SK-N-MC (cell line): ENCODE measurements at places on chromosomes 6 and 20.

DNA sequence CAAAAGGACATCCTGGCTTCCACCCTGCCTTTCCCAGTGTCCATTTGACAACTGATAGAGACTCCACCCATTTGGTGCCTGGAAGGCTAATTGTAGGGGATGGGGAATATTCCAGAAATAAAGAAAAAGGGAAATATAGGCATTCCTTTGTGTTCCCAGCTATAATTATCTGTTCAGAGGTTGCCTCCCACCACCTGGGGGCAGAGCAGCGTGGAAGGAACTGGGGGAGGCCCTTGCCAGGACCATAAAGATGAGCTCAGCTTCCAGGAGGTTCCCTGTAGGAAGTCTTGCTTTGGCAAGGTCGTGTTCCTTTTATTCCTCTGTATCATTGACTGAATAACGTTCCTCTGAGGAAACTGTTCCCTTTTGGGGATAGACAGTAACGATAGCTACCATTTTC lies 214.7 kb downstream of the TFAP2C start:
- no peak for DNase-seq

GRCh38 chr6:33761581-33761921 lies 14.8 kb upstream of the IP6K3 start:
- no peak for DNase-seq

GRCh38 chr6:29992807-29993206 lies 50.5 kb downstream of the HLA-A start:
- DNase-seq = no peak

- DNase-seq = no peak
Observed at GRCh38 chr6:5287205-5287965, 26.1 kb downstream of the FARS2 start.

DNA sequence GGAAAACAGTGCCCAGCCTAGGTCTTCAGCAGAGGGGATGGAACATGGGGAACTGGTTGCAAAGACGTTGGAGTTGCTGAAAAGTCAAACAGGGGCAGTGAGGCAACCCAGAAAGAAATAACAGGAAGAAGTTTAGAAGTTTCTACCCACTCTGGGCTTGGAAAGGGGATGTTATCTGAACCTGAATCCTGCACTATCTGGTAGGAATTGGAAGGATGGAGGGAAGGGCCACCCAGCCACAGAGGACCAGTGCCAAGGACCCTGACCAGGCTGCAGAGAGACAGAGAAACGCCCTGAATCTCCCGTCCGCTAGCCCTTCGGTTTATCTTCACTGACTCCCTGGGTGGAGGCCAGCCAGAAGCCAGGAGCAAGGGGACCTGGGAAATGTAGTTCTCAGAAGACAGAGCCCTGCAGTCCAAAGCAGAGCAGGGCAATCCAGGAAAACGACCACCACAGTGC lies 217.3 kb upstream of the RREB1 start:
- DNase-seq = no peak

DNA sequence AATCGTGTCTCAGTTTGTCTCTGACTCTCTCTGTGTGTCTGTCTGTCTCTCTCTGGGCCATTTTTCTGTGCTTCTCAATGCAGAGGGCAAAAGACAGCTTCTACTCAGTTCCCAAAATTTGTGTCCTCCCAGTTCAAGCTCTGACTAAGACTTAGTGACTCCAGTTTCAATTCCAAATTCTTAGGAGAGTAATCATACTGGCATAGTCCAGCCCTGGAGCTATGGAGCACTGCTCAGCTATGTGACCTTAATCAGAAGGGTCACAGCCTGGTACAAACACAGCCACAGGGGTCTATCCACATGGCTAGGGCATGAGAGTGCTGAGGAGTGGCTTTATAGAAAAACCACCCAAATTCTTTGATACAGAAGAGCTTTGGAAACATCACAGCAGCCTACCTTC lies 91.9 kb downstream of the FOXF2 start:
- no peak for DNase-seq

DNA sequence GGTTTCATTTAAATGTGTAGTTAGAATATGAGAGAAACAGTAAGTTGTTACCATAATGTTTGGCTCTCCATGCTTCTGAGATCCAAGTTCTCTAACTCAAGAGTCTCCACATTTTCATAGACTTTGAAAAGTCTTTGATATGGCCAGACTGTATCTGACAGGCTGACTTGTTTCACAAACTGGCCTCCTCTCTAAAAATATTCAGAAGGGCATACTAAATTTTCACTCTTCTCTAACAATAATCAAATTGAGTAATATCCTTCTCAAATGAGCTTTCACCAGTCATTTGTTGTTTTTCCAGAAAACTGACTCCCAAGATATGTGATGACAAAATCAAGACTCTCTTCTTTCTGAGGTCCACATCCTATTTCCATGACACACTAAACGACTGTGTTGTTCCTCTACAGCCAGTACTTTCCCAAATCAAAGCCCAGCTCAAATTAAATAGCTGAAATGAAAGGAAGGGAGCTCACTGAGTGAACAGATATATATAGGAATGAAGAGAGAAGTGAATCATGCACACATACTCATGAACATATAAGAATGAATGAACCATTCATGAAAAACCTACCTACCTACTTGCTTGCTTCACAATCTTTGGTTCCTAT lies 15.1 kb downstream of the HIVEP2 start:
- DNase-seq = no peak

DNA sequence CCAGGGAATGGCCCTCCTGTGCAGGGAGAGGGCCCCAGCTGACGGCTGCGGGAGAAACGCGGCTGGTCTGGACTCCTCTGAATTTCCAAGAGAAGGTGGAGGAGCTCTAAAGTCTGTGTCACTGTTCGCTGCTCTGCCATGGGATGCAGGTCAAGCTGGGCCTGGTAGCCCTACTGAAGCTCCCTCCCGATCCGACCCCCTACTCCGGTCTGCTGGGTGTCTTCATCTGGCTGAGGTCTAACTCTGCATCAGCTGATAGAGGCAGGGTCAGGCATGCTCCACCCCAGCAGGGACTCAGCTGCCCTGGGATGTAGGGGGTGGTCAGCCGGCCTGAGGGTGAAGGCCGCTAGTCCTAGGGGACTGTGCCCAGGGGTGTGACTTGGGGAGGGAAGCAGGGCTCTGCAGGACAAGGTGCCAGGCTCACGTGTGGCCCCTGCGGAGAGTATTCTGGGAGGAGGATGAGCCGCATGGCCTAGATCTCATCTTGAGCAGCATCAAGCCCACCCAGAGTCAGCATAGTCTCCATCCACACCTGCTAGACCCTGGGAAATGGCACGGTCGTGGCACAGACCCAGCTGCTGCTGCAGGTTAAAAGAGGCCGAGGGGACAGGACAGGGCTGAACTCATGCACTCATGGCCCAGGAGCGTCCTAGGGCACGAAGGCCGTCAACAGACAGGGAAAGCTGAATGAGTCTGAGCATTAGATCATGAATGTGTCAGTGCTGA lies 1.4 kb downstream of the CST3 start:
- DNase-seq = no peak

GRCh38 chr6:156311291-156311690 lies 465.9 kb upstream of the ARID1B start:
- DNase-seq = no peak

DNA sequence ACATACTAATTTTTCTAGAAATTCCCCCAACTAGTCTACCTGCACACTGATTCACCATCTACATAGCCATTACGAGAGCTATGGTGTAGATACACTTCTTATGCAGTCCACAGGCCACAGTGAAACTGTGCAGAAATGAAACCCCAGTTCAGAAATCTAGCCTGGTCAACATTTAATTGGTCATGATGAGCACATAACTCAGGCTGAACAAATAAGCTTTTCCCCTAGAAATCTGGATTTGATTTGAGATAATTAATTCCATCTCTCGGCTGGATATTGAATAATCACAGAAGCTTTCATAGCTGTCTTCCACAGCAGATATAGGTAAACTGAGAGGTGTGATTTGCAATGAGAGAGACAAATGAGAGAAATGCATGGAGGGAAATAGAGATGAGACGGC lies 22.6 kb upstream of the TINAG start:
- DNase-seq = no peak

DNA sequence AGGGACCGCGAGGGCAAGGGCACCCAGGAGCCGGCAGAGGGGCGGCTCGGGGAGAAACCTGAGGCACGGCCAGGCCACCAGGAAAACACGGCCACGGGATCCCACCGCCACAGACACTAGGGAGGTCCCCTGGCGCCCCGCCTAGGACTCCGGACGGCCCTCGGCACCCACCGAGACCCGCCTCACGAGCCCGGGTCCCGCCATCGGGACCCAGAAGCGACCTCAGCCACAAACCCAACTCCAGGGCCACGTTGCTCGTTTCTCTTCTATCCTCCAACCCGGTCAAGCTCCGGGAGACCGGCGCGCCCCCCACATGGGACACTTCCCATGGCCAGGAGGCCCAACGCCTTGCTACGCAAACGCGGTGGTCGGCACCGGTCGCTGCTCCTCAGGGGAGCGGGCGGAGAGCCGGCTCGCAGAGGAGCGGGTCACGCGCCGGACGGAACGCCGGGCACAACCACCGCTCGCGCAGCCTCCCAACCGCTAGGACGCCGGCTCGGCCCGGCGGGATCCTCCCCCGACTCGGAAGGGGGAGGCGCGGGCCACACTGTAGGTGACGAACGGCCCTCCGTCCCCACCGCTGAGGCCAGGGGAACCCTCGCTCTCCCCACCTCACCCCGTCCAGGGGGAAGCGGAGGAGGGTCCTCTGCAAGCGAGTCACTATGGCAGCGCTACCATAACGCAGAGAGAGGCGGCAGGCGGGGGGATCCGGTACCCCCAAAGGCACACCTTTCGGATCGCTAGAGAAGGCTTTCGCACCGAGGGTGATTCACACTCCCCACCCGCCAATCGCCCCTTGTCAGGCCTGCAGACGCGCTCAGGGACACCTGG lies 1514.1 kb upstream of the DEFB115 start:
- no peak for DNase-seq

GRCh38 chr6:226516-227073 lies 65.7 kb upstream of the DUSP22 start:
- DNase-seq = no peak

GRCh38 chr6:145112711-145113148 lies 622.6 kb downstream of the EPM2A start:
- no peak for DNase-seq

DNA sequence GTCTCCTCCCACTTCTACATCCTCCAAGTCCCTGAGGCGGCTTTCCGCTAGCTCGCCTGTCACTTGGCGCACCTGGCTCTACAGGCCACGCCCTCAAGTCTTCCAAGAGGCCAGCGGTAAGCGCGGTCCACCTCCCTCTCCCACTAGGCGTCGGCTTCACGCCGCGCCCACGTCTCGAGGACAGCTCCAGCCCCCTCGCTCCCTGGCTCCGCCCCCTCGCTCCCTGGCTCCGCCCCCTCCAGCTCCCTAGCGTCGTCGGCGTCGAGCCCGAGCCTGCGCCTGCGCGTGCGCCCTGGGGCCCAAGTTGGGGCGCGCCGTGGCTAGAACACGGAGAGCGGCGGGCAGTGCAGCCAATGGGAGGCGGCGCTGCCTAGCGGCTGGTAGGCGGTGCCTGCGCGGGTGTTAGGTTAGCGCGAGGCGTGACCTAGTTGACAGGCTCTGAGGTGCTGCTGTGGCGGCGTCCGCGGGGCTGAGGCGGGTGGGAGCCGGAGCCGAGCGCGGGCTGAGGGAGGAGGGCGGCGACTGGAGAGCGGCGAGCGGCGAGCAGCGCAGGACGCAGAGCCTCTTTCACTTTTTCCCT lies at the start of gene MACROD2:
Gene MACROD2, plus strand, starts transcription at position 431 of the 580 bp plus-strand sequence.
- no peak for DNase-seq

- DNase-seq = no peak
Observed at GRCh38 chr6:41546866-41547798, 951 bp downstream of the FOXP4 start.

DNA sequence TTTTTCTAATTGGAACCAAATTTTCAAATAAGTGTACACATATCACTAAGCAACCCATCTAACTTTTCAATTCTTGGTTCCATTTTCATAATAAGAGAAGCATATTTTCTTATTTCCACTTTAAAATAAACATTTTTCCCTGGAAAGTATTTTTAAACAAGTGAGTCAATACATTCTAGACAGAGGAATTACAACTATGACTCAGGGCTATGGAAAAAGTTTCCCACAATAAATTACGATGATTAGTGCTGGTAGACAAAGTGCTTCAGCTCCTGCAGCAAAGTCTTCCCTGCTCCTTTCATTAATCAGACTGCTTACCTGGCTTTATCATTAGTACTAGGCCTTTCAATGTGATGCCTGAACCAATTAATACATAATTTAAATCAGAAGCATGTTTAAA lies 322.5 kb downstream of the HACE1 start:
- no peak for DNase-seq

- DNase-seq = no peak
Observed at GRCh38 chr6:46288835-46289234, 118.1 kb upstream of the ENPP5 start.

- DNase-seq = no peak
Observed at GRCh38 chr20:49618289-49618688, 50.4 kb upstream of the PTGIS start.

DNA sequence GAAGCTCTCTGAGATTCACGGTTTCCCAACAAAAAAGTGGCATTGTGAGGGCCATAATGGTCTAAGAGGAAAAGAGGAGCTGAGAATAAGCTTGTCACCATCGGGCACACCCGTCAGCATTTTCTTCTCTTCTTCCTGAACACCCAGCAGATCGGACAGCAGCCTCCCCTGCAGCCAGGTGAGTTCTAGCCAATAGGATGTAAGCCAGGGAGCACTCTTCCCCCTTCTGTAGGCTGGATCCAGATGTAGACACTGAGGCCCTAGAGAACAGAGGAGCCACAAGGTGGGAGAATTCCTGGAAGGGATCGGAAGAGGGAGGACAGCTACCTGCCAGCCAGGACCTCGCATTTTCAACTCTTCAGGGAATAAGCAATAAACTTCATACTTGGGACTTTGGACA lies 228.0 kb downstream of the SYNDIG1 start:
- no peak for DNase-seq

GRCh38 chr20:43941476-43942200 lies 27.0 kb downstream of the TOX2 start:
- no peak for DNase-seq

DNA sequence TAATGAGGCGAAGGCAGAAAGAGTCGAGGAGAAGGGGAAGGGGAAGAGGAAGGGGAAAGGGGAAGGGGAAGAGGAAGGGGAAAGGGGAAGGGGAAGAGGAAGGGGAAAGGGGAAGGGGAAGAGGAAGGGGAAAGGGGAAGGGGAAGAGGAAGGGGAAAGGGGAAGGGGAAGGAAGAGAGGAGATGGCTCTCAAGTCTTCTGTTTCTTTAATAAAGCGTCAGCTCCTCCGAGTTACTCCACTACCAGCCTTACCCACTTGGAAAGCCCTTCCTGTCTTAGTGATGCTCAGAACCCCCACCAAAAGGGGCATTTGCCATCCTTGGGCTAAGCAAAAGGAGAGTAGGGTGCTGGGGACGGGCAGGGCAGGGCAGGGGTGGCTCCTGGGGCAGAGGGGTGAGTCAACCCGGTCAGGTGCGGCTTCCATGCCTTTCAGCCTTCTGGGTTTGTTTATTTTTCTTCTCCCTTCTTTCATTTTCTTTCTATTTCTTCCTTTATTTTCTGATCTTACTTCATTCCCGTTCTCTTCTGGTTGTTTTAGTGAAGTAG lies 476 bp upstream of the CLIC5 start:
- no peak for DNase-seq
